ENCODE measurements at places on chromosomes 6 and 20. TPM values are rescaled to one million over a fixed set of nuclear protein-coding genes. Genes with fewer than 3 reads are reported as not detected.

- H3K27ac ChIP-seq, result peak overlapping the region; percentile 94
- H3K36me3 ChIP-seq, result peaks cover 48% of the 10 kb centered on the region
- H3K27me3 ChIP-seq, result no peaks in the 10 kb centered on the region
Observed at GRCh38 chr20:62805711-62806382, 1.2 kb downstream of the OGFR start.

GRCh38 chr6:118580585-118581419 is 32.7 kb downstream of the PLN start:
- H3K4me3 ChIP-seq, result no peak overlapping the region
- H3K27me3 ChIP-seq, result no peaks in the 10 kb centered on the region
- H3K36me3 ChIP-seq, result peaks cover under 1% of the 10 kb centered on the region
- no peak overlapping the region for H3K27ac ChIP-seq
- H3K4me1 ChIP-seq, result peaks cover 22% of the 10 kb centered on the region

- H3K27me3 ChIP-seq, result no peaks in the 10 kb centered on the region
- H3K4me3 ChIP-seq, result no peak overlapping the region
- no peaks in the 10 kb centered on the region for H3K4me1 ChIP-seq
- DNase-seq, result no peak
- no peak overlapping the region for H3K27ac ChIP-seq
Observed at GRCh38 chr6:5466281-5467136, 205.2 kb downstream of the FARS2 start.

The C20orf202 gene
- not detected for total RNA-seq

The BRD2 gene
- 538 TPM for total RNA-seq
